CD8-positive, alpha-beta memory T cell (primary cell): ENCODE measurements at places on chromosomes 2 and 18. TPM values are rescaled to one million over a fixed set of nuclear protein-coding genes. Genes with fewer than 3 reads are reported as not detected.

DNA sequence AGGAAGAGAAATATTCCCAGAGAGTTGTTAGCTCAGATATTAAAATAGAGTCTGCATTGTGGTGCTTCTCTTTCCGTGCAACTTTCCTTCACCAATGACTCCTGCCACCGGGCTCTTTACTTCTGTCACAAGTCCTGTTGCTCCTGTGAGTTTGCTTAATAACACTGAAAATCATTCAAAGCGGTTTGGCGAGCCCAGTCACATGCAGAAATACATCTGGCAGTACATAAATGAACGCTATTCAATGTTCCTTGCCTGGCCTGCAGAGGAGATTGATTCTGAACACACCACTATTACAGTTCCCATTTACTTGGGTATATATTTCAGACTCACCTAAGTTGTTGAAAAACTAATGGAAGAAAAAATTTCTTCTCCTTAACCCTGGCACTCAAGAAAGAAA, 276.6 kb downstream of the ZNF521 start:
- no peak for DNase-seq
- no peak overlapping the region for H3K27ac ChIP-seq
- H3K36me3 ChIP-seq = no peaks in the 10 kb centered on the region
- H3K27me3 ChIP-seq = no peaks in the 10 kb centered on the region
- H3K4me3 ChIP-seq = no peak overlapping the region
- no peaks in the 10 kb centered on the region for H3K4me1 ChIP-seq

DNA sequence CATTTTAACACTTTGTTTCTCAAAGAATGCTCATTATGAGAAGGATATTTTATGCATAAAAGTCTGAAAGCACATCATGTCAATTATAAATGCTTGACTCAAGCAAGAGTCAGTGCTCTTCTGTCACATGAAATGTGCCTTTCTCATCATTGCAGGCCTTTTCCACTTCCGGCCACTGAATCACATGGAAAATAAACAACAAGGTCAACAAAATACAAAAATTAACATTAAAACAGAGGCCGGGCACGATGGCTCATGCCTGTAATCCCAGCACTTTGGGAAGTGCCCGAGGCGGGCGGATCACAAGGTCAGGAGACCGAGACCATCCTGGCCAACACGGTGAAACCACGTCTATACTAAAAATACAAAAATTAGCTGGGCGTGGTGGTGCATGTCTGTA, 480.6 kb downstream of the SPAG16 start:
- H3K27me3 ChIP-seq = no peaks in the 10 kb centered on the region
- H3K4me3 ChIP-seq = no peak overlapping the region
- H3K27ac ChIP-seq = no peak overlapping the region
- no peaks in the 10 kb centered on the region for H3K36me3 ChIP-seq
- no peaks in the 10 kb centered on the region for H3K4me1 ChIP-seq
- no peak for DNase-seq

- no peak for DNase-seq
- no peaks in the 10 kb centered on the region for H3K36me3 ChIP-seq
- no peaks in the 10 kb centered on the region for H3K4me1 ChIP-seq
- H3K4me3 ChIP-seq = no peak overlapping the region
- H3K27me3 ChIP-seq = no peaks in the 10 kb centered on the region
Measured at GRCh38 chr18:48374423-48375149, 34.6 kb downstream of the ZBTB7C start.

DNA sequence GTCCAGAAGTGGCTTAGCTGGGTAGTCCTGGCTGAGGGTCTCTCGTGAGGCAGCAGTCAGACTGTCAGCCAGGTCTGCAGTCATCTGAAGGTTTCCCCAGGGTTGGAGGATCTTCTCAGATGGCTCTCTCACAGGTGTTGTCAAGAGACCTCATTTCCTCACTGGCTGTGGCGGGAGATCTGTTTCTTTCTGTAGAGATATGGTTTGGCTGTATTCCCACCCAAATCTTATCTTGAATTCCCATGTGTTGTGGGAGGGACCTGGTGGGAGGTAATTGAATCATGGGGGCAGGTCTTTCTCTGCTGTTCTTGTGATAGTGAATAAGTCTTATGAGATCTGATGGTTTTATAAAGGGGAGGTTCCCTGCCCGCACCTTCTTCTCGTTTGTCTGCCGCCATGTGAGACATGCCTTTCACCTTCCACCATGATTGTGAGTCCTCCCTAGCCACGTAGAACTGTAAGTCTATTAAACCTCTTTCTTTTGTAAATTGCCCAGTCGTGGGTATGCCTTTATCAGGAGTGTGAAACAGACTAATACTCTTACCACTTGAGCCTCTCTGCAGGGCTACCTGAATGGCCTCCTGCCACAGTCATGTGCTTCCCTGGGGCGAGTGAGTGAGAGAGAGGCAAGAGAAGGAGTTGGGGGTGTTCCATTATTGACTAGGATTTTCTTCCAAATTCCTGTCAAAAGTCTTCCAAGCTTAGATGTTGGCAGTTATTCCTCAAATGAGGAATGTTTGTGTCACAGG, 23.6 kb downstream of the MALT1 start:
- no peak overlapping the region for H3K4me3 ChIP-seq
- no peaks in the 10 kb centered on the region for H3K27me3 ChIP-seq
- DNase-seq = no peak
- H3K36me3 ChIP-seq = peaks cover 13% of the 10 kb centered on the region

GRCh38 chr18:36153771-36154170, 24.1 kb downstream of the ELP2 start:
- no peak overlapping the region for H3K27ac ChIP-seq
- H3K4me3 ChIP-seq = no peak overlapping the region
- no peaks in the 10 kb centered on the region for H3K4me1 ChIP-seq
- H3K36me3 ChIP-seq = peaks cover 55% of the 10 kb centered on the region
- H3K27me3 ChIP-seq = no peaks in the 10 kb centered on the region

- DNase-seq = no peak
- no peaks in the 10 kb centered on the region for H3K36me3 ChIP-seq
- no peak overlapping the region for H3K27ac ChIP-seq
- H3K4me1 ChIP-seq = peaks cover 17% of the 10 kb centered on the region
- no peaks in the 10 kb centered on the region for H3K27me3 ChIP-seq
Measured at GRCh38 chr2:237669628-237670392, 42.4 kb downstream of the LRRFIP1 start.

GRCh38 chr2:186518945-186519344, 32.9 kb downstream of the ZC3H15 start:
- H3K4me3 ChIP-seq = no peak overlapping the region
- DNase-seq = no peak
- H3K27ac ChIP-seq = no peak overlapping the region
- no peaks in the 10 kb centered on the region for H3K4me1 ChIP-seq

- peaks cover 3% of the 10 kb centered on the region for H3K27me3 ChIP-seq
- no peaks in the 10 kb centered on the region for H3K36me3 ChIP-seq
- no peak overlapping the region for H3K27ac ChIP-seq
- no peak for DNase-seq
Measured at GRCh38 chr2:6754419-6754818, 111.3 kb downstream of the CMPK2 start.

DNA sequence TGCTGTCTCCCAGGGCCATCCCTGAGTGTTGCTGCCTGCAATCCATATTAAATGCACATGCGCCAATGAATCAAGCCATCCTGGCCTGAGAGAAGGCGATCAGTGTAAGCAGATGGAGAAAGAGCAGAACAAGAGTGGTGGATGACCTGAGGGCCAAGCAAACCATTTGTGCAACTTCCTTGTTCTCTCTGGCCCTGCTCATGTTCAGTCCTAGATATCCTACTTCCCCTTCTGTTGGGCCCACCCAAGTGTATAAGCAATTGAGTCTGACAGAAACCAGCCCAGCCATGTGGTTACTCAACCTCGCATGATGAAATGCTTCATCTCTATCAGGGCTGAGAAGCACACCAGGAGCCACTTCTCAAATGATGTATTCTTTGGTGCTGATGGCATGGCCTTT, 383.1 kb upstream of the ID2 start:
- DNase-seq = no peak
- no peaks in the 10 kb centered on the region for H3K27me3 ChIP-seq
- H3K27ac ChIP-seq = no peak overlapping the region
- H3K36me3 ChIP-seq = no peaks in the 10 kb centered on the region
- peaks cover 39% of the 10 kb centered on the region for H3K4me1 ChIP-seq
- no peak overlapping the region for H3K4me3 ChIP-seq

DNA sequence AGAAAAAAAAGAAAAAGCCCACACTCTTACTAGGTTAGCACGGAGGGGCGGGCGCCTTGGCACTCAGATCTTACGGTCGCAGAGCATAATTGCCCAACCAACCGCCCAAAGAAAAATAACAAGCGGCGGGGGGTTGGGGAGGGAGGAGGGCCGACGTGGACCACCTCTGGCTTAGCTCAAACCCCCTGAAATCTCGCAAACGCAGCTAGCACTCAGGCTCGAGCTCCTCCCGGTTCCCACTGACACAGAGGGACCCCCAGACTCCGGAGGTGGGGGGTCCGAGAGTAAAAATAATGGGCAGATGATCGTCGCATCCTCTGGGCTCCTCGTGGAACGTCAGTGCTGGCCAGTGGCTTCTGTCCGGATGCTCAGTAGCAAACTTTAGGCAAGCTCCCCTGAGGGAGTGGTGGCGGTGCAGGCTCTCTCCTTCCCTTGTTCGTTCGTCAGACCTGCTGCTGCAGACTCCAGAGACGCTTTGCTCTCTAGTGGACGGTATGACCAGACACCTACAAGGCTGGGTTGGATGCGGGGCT, 12.0 kb downstream of the CATIP start:
- no peaks in the 10 kb centered on the region for H3K36me3 ChIP-seq
- no peak for DNase-seq
- H3K27ac ChIP-seq = no peak overlapping the region
- H3K4me3 ChIP-seq = no peak overlapping the region

GRCh38 chr2:136107051-136108033, 10.6 kb downstream of the CXCR4 start:
- no peak overlapping the region for H3K4me3 ChIP-seq
- no peak overlapping the region for H3K27ac ChIP-seq
- H3K4me1 ChIP-seq = no peaks in the 10 kb centered on the region
- DNase-seq = no peak
- no peaks in the 10 kb centered on the region for H3K27me3 ChIP-seq
- H3K36me3 ChIP-seq = no peaks in the 10 kb centered on the region

- no peaks in the 10 kb centered on the region for H3K4me1 ChIP-seq
- H3K4me3 ChIP-seq = no peak overlapping the region
- no peak overlapping the region for H3K27ac ChIP-seq
- peaks cover 11% of the 10 kb centered on the region for H3K36me3 ChIP-seq
- H3K27me3 ChIP-seq = no peaks in the 10 kb centered on the region
Measured at GRCh38 chr2:48377646-48378045, 152.3 kb upstream of the STON1 start.

GRCh38 chr18:2197946-2198345, 373.4 kb downstream of the METTL4 start:
- no peak for DNase-seq
- H3K27ac ChIP-seq = no peak overlapping the region
- H3K4me1 ChIP-seq = no peaks in the 10 kb centered on the region

- H3K27me3 ChIP-seq = no peaks in the 10 kb centered on the region
- H3K27ac ChIP-seq = no peak overlapping the region
- peaks cover 73% of the 10 kb centered on the region for H3K36me3 ChIP-seq
- no peak overlapping the region for H3K4me3 ChIP-seq
Measured at GRCh38 chr2:224850081-224850480, 133.9 kb upstream of the CCDC195 start.

GRCh38 chr2:164794016-164794415, 47.6 kb downstream of the COBLL1 start:
- H3K4me3 ChIP-seq = no peak overlapping the region
- no peaks in the 10 kb centered on the region for H3K4me1 ChIP-seq
- no peak overlapping the region for H3K27ac ChIP-seq
- no peaks in the 10 kb centered on the region for H3K27me3 ChIP-seq
- DNase-seq = no peak

Gene DCTN1
- total RNA-seq = 113 TPM

Gene ASB18
- total RNA-seq = not detected

Gene MRPL30
- total RNA-seq = 29.8 TPM

Gene SNTG2
- 1.7 TPM for total RNA-seq

Gene MYL1
- not detected for total RNA-seq

Gene SMYD1
- not detected for total RNA-seq

Gene DHRS9
- total RNA-seq = 0.20 TPM
